ENCODE measurements at places on chromosomes 4 and X. TPM values are rescaled to one million over a fixed set of nuclear protein-coding genes. Genes with fewer than 3 reads are reported as not detected.

- no peak for DNase-seq
Observed at GRCh38 chr4:173433447-173433846, 34.5 kb upstream of the SCRG1 start.

DNA sequence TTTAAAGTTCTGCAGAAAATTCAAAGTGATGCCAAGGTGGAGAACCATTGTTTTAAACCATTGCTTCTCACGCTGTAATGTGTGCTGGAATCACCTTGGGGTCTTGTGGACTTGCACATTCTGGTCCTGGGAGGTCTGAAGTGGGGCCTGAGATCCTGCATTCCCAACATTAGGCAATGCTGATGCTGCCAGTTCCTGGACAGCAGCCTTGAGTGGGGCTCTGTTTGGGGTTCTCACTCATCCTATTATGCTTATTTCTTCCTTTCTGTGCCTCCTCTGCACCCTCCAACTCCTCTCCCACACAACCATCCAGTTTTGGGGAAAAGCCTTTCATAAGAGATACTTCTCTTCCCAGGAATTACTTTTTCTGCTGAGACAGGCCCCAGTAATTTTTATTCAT, 44.2 kb upstream of the RASSF6 start:
- DNase-seq, result no peak

Gene CT83
- not detected for total RNA-seq

Gene PALLD
- 245 TPM for total RNA-seq

DNA sequence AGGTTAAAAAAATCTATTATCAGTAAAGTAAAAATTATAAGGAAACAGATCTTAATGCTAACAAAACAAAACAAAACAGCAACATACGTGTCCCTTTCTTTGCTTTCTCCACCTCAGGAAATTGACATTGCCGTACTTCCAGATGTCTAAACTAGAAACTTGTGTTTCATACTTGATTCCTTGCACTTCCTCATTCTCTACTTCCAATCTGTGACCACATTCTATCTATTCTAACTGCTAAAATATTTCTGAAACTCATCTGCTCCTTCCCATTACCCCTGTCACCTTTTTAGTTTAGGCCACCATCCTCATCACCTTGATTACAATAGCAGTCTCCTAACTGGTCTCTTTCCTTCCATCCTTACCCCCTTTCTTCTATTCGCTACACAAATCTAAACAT, 22.5 kb upstream of the RPA4 start:
- DNase-seq, result no peak

Gene CCSER1
- 2.5 TPM for total RNA-seq

Gene PRR32
- total RNA-seq, result not detected

DNA sequence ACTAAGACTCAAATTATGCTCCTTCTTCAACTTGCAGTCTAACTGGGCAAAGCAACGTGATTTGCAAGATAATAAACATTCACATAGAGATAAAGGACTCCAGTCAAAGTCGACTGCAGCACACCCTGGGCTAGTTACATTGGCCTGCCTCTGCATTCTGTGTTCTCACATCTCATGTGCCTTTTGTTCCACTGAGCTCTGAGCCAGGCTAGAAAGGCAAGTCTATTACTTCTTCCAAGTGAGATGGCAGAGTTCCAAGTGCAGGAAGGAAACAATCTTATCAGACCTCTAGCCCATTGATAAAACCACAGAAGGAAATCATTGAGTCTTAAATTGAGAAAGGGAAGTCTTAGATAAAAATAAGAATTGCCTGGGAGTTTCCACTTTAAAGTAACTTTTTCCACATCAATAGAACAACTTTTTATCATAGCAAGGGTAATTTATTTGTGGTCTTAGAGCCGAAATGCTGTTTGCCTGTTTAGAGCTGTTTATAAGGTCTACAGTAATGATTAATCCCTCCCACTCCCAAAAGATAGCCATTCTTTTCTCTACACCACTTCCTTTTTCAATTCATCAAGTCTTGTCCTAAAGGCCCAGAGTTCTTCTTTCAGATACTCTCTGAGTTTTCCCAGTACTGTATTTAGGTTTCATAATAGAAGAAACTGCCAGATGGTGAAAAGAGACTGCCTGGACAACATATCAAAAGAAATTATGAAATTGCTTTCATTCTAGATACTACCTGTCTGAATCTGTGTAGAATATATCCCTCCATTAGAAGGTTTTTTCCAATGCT, 200.2 kb downstream of the GUCY2F start:
- no peak for DNase-seq

- DNase-seq, result no peak
Observed at GRCh38 chr4:17397611-17398010, 114.3 kb downstream of the QDPR start.

DNA sequence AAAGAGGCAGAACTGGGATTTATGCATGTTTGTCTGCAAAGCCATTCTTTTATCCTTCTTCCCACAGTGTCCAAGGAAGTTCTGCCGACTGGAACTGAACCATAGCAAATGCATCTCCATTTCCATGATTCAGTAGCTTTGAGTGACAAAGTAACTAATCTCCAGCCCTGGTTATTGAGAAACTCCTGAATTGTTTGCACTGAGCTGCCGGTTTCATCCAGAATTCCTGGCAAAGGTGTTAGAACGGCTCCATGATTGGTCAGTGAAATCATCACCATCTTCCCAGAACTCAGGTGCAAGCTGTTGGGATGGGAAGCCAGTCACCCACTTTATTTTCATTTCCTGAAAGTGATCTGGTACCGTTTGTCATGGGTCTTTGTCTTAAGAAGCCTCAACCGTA, 47.0 kb upstream of the SLC34A2 start:
- DNase-seq, result no peak

Gene TCEAL2
- total RNA-seq, result not detected

DNA sequence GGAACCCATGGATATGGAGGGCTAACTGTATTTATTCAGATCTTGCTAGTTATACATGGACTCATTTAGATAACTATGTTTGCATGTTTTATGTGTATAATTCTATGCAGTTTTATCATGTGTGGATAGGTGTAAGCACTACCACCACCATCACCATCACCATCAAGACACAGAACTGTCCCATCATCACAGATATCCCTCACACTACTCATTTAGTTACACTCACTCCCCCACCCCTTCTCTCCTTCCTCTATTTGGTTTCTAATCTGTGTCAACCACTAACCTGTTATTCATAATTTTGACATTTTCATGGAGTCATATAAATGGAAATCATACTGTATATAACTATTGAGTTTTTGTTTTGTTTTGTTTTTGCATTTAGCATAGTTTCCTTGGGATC, 43.7 kb downstream of the STAG2 start:
- DNase-seq, result no peak

Gene NWD2
- total RNA-seq, result not detected

Data from psoas muscle (tissue), 8 donors.